ENCODE measurements at places on chromosomes 11 and 22. TPM values are rescaled to one million over a fixed set of nuclear protein-coding genes. Genes with fewer than 3 reads are reported as not detected.

The NRXN2 gene
- total RNA-seq, result 2.8 TPM

The PTPRCAP gene
- 1.5 TPM for total RNA-seq

The SCN3B gene
- total RNA-seq, result 3.0 TPM

The FBXO7 gene
- 40.7 TPM for total RNA-seq

The CBLIF gene
- not detected for total RNA-seq

The SCGB2A2 gene
- total RNA-seq, result not detected

The NLRP14 gene
- total RNA-seq, result not detected

The ARVCF gene
- total RNA-seq, result 18.5 TPM

The APOBEC3G gene
- 3.7 TPM for total RNA-seq

The OR6X1 gene
- not detected for total RNA-seq

The UCP3 gene
- 938 TPM for total RNA-seq

The OSBP2 gene
- 2.8 TPM for total RNA-seq

The CATSPER1 gene
- total RNA-seq, result not detected

The XKR3 gene
- not detected for total RNA-seq

The OR8A1 gene
- total RNA-seq, result not detected

The LRRC55 gene
- not detected for total RNA-seq

The CASP12 gene
- total RNA-seq, result 0.39 TPM

The IL10RA gene
- 0.73 TPM for total RNA-seq

The MPZL3 gene
- 0.24 TPM for total RNA-seq

The PRR33 gene
- 0.16 TPM for total RNA-seq

The SLC7A4 gene
- total RNA-seq, result not detected

The CCDC179 gene
- not detected for total RNA-seq

The PRG3 gene
- total RNA-seq, result not detected

The BDNF gene
- not detected for total RNA-seq

The KRTAP5-11 gene
- total RNA-seq, result not detected

The TRIM22 gene
- 5.9 TPM for total RNA-seq

The APOL1 gene
- total RNA-seq, result 11.1 TPM

The AGBL2 gene
- total RNA-seq, result not detected

The UBQLN3 gene
- total RNA-seq, result not detected

The SCN2B gene
- not detected for total RNA-seq

The SLCO2B1 gene
- 4.6 TPM for total RNA-seq

The SUN2 gene
- 348 TPM for total RNA-seq

The SAA4 gene
- 2.5 TPM for total RNA-seq

The C22orf23 gene
- not detected for total RNA-seq

The VSIG10L2 gene
- total RNA-seq, result 0.10 TPM

The PCF11 gene
- total RNA-seq, result 25.3 TPM

The TYR gene
- not detected for total RNA-seq
